Tibial nerve (tissue), 4 donors: ENCODE measurements at places on chromosomes 1 and 21.
A peak's percentile ranks its signal among the peaks of the same experiment; 100 is the strongest.

DNA sequence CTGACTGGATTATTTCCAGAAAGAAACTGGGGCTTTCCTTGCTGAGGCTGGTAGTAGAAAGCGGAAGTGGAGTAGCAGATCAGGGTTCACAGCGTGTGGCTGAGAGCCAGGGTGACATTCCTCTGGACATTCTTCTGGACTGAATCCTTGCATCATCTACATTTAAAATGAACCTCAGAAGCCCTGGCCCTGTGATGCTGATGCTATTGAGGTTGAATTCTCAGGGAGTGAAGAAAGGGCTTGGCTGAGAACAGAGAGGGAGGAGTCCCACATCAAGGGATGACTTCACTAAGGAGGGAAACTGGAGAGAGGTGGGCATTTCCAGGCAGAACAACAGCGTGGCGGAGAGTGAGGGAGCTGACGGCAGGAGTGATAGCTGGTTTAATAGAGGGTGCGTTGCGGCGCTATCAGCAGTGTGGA lies 102.3 kb upstream of the LMO4 start:
- peak; percentile 29 for DNase-seq
- H3K27me3 ChIP-seq: no peaks in the 10 kb centered on the region
- no peak overlapping the region for H3K4me3 ChIP-seq
- H3K27ac ChIP-seq: peak overlapping the region; percentile 72
- H3K4me1 ChIP-seq: peaks cover 32% of the 10 kb centered on the region

DNA sequence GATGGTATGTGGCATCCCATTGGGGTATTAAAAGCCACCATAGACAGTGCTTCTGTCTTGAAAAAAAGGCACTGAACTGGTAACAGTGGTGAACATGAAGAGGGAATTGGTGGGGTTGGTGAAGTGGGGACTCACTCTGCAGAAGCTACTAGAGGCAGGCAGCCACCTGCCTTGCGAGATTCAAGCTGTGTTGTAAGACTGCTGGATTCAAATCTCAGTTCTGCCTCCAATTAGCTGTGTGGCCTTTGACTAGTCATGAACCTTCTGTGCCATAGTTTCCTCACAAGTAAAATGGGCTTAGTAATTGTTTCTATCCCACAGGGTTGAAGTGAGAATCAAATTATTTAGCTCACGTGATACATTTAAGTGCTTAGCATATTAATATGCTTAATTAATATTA lies 16.6 kb upstream of the ELOA start:
- no peak for DNase-seq
- peak overlapping the region; percentile 74 for H3K27ac ChIP-seq
- no peaks in the 10 kb centered on the region for H3K27me3 ChIP-seq
- peaks cover 8% of the 10 kb centered on the region for H3K4me1 ChIP-seq
- H3K36me3 ChIP-seq: no peaks in the 10 kb centered on the region

DNA sequence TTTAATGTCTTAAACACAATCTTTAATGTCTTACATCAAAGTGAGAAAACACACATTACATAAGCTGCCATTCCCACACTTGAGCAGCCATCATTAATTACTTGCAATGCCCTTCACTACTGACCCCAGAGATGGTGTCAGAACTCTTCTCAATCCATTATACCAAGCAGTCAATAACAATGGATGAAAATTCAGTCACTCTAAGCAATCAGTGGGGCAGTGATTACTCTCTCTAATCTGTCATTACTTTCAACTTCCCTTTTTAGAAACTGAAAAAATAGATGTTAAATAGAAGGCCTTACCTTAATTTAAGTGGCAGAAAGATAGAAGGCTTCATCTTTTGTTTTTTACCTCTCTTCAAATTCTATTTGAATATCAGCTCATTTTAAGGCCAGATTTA lies 9.7 kb upstream of the FRRS1 start:
- no peak overlapping the region for H3K27ac ChIP-seq
- H3K4me3 ChIP-seq: no peak overlapping the region
- H3K4me1 ChIP-seq: no peaks in the 10 kb centered on the region
- no peaks in the 10 kb centered on the region for H3K27me3 ChIP-seq
- no peak for DNase-seq
- no peaks in the 10 kb centered on the region for H3K36me3 ChIP-seq

DNA sequence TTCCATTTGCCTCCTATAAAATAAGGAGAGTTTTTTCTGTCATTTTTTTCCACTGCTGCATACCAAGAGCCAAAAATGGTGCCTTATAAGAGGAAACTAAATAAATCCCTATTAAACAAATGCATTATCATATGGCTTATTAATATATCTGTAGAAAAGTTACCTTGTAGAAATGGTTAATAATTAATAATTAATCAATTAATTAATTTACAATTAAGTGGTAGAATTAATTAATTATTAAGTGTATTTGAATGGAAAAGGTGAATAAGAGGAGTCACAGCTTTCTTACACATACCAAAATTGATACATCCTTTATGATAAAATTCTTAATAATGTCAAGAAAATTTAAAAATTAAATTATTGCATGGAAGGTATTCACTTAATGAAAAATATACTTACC lies 35.6 kb upstream of the RGS18 start:
- H3K4me1 ChIP-seq: no peaks in the 10 kb centered on the region
- no peaks in the 10 kb centered on the region for H3K27me3 ChIP-seq
- no peak for DNase-seq
- no peak overlapping the region for H3K27ac ChIP-seq
- H3K36me3 ChIP-seq: no peaks in the 10 kb centered on the region
